ENCODE measurements at places on chromosomes 7 and 10. TPM values are rescaled to one million over a fixed set of nuclear protein-coding genes. Genes with fewer than 3 reads are reported as not detected.

DNA sequence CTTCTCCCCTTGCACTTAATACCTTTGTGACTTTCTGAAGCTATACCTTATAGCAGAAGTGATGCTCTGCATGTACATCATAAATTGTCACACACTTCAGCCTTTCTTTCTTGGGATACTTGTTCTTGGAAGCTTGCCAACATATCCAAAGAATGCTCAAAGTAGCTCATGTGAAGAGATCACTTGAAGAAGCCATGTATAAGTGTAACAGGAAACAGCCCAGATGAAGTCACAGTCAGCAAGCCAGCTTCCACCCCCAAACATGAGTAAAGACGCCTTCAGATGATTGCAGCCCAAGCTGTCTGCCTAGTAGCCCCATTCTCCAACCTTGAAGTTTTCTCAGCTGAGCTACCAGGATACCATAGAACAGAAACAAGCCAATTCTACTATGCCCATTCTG lies 50.9 kb downstream of the DGKB start:
- DNase-seq, result no peak
- H3K27me3 ChIP-seq, result no peaks in the 10 kb centered on the region
- no peak overlapping the region for H3K27ac ChIP-seq
- H3K36me3 ChIP-seq, result no peaks in the 10 kb centered on the region
- H3K4me3 ChIP-seq, result no peak overlapping the region

- peaks cover 6% of the 10 kb centered on the region for H3K4me1 ChIP-seq
- H3K27me3 ChIP-seq, result no peaks in the 10 kb centered on the region
- no peaks in the 10 kb centered on the region for H3K36me3 ChIP-seq
- DNase-seq, result no peak
- no peak overlapping the region for H3K4me3 ChIP-seq
Observed at GRCh38 chr7:29282819-29283414, 88.3 kb downstream of the CHN2 start.

GRCh38 chr10:87880336-87880735 lies 16.9 kb downstream of the PTEN start:
- no peak for DNase-seq
- H3K27me3 ChIP-seq, result no peaks in the 10 kb centered on the region
- H3K27ac ChIP-seq, result no peak overlapping the region

GRCh38 chr10:33214174-33214573 lies 120.3 kb downstream of the NRP1 start:
- no peak for DNase-seq
- H3K4me1 ChIP-seq, result no peaks in the 10 kb centered on the region
- peaks cover 20% of the 10 kb centered on the region for H3K36me3 ChIP-seq
- no peak overlapping the region for H3K4me3 ChIP-seq
- H3K27ac ChIP-seq, result no peak overlapping the region

- H3K4me3 ChIP-seq, result no peak overlapping the region
- no peaks in the 10 kb centered on the region for H3K36me3 ChIP-seq
- no peaks in the 10 kb centered on the region for H3K27me3 ChIP-seq
Observed at GRCh38 chr10:108631332-108631731, 1292.0 kb downstream of the XPNPEP1 start.

DNA sequence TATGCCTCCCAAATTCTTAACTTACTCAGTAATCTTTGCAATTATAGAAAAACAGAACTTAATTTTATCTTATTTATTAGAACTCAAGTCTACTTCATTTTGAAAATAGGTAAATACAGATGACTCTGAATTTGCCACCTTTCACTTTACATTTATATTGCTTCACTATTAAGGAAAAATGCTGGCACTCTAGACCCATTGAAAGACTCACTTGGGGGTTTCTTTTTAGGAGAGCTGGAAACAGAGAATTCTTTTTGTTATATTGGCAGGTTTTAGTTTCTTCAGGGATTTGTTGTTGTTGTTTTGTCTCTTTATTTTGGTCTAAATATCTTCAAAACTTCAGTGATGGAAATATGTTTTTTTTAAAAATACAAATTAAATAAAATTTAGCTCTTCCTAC lies 111.1 kb downstream of the RUNDC3B start:
- H3K36me3 ChIP-seq, result no peaks in the 10 kb centered on the region
- H3K4me1 ChIP-seq, result no peaks in the 10 kb centered on the region
- H3K27ac ChIP-seq, result no peak overlapping the region
- no peak overlapping the region for H3K4me3 ChIP-seq
- no peak for DNase-seq

DNA sequence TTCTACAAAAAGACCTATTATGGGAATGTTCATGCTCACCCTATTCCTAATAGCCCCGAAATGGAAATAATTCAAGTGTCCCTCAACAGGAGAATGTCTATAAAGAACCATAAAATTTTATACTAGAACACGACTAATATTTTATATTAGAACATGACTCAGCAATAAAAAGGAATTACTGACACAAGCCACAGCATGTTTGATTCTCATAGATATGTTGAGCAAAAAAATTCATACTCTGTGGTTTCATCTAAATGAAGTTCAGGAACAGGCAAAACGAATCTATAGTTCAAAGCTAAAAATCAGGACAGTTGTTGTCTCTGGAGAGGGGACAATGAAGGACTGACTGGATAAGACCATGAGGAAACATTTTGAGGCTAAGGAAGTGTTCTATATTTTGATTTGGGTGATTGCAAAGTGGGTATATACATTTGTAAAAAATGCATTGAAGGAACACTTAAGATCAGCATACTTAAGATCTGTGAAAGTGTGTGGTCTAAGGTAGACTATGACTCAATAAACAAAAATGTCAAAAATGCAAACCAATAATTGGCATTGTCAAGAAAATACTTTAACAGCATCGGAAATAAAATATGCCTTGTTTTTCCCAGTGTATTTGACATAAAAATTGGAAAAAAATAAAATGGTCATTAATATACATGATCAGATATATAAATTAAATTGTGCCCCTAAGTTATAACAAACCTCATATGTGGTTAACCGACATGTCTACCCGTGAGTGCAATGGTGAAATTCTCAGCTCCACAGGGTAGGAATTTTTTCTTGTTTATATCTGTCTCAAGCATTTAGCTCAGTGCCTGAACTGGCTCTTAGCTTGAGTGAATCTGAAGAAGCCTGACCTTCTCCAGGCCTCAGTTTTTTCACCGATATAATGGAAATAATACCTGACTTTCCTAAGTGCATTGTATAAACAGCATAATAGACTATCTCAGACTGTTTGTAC lies 124.9 kb upstream of the CTTNBP2 start:
- H3K36me3 ChIP-seq, result no peaks in the 10 kb centered on the region
- no peaks in the 10 kb centered on the region for H3K27me3 ChIP-seq
- DNase-seq, result no peak
- no peaks in the 10 kb centered on the region for H3K4me1 ChIP-seq
- no peak overlapping the region for H3K4me3 ChIP-seq

DNA sequence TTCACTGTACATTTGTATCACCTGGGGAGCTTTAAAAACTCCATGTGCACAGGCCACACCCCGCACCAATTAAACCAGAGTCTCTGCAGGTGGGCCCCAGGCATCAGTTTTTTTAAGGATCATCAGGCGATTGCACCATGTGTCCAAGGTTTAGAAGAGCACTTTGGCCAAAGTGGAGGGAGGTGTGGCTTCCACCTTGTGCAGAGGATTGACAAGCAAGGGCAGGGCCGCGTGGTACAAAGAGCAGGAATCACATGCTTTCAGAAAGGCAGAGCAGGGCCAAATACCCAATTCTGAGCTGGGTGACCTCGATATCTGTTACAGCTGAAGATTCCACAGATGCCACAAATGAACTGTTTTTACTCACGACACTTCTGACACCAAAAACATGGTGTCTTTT lies 52.4 kb downstream of the NOC3L start:
- H3K4me1 ChIP-seq, result no peaks in the 10 kb centered on the region
- H3K27me3 ChIP-seq, result no peaks in the 10 kb centered on the region

GRCh38 chr7:91710881-91711280 lies 169.6 kb downstream of the MTERF1 start:
- no peaks in the 10 kb centered on the region for H3K4me1 ChIP-seq
- DNase-seq, result no peak
- no peaks in the 10 kb centered on the region for H3K27me3 ChIP-seq
- H3K36me3 ChIP-seq, result no peaks in the 10 kb centered on the region
- H3K27ac ChIP-seq, result no peak overlapping the region
- no peak overlapping the region for H3K4me3 ChIP-seq

GRCh38 chr10:69007260-69007659 lies 18.7 kb downstream of the KIFBP start:
- no peak for DNase-seq
- H3K4me1 ChIP-seq, result no peaks in the 10 kb centered on the region
- H3K4me3 ChIP-seq, result no peak overlapping the region
- H3K36me3 ChIP-seq, result no peaks in the 10 kb centered on the region
- no peak overlapping the region for H3K27ac ChIP-seq

The PLXNA4 gene
- total RNA-seq, result 2.5 TPM

The COL13A1 gene
- total RNA-seq, result not detected

The PON1 gene
- not detected for total RNA-seq

The SEMA3E gene
- 1.8 TPM for total RNA-seq

The BET1 gene
- 30.6 TPM for total RNA-seq

The LEP gene
- total RNA-seq, result not detected
